ENCODE measurements at places on chromosomes 13 and 19.

DNA sequence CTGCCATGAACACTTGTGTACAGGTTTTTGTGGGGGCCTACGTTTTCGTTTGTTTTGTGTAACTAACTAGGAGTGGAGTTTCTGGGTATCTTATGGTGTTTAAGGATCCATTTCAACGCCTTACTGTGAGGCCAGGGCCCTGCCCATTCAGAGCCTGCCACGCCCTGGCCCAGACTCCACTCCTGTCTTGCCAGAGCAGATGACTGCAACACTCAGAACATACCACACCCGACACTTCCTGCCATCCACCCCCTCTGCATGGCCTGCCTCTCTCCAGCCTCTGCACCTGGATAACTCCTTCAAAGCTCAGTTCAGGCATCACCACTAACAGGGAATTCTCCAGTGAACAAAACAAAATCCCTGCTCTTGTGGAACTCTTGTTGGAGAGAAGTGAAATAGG, 43.2 kb downstream of the RGCC start:
- no peak for DNase-seq

DNA sequence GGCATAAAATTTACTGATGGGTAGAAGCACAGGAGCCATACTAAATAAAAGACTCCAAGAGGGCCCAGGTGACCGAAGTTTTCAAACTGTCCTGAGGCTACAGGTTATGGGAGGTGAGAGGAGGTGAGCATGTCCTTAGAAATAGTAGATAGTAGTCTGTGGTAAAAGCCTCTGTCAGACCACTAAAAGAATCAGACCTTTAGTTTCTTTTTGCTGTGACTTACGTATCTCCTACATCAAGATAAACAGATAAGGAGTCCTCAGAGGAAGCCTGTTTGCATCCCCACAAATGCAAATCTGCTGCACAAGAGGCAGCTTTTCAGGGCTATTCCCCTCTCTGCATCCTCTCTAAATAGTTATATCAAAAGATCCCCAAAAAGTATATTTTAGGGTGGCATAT, 711.6 kb upstream of the SLITRK6 start:
- DNase-seq: no peak

DNA sequence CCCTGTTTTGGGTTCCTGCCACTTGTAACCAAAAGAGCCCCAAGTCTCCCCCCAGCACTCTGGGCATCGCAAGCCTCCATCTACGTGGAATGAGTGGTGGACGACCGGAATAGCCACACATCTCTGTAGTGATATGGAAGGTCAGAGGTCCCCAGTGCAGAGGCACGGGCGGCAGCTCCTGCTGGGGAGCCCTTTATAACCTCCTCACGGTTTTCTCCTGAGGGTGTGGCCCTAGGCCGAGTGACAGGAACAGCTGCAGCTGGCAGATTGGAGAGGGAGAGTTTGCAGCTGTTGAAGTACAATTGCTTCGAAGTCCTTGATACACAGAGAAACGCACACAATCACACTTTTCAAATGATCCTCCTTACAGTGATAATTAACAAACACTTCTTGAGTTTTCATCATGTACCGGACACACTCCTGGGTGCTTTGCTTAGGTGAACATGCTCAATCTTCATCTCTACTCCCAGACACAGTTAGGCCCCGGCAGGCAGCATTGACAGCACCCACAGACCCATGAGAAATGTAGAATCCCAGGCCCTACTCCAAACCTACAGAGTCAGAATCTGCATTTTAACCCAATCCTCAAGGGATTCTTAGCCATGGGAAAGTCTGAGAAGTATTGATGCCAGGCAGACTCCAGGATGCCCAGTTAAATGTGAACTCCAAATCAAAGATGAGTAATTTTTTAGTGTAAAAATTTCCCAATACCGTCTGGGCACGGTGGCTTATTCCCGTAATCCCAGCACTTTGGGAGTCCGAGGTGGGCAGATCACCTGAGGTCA, 4.9 kb upstream of the ZNF787 start:
- DNase-seq: no peak

DNA sequence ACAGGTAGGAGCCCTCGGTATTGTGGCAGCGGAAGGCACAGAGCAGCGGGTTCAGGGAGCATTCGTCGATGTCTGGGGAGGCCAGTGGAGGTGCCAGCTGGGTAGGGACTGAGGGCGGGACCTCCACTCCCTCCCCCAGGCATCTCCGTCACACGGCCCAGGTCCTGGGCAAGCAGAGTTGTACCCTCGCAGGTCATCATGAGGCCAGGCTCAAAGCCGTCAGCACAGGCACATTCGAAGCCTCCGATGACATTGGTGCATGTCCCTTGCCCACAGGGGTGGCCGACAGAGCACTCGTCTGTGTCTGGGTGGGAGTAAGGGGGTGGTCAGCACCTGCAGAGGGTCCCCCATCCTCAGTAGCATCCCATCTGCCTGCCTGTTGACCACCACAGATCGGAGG, 35.3 kb downstream of the CCL25 start:
- DNase-seq: no peak

GRCh38 chr19:54561840-54562239, 11.8 kb upstream of the LILRA2 start:
- DNase-seq: no peak

DNA sequence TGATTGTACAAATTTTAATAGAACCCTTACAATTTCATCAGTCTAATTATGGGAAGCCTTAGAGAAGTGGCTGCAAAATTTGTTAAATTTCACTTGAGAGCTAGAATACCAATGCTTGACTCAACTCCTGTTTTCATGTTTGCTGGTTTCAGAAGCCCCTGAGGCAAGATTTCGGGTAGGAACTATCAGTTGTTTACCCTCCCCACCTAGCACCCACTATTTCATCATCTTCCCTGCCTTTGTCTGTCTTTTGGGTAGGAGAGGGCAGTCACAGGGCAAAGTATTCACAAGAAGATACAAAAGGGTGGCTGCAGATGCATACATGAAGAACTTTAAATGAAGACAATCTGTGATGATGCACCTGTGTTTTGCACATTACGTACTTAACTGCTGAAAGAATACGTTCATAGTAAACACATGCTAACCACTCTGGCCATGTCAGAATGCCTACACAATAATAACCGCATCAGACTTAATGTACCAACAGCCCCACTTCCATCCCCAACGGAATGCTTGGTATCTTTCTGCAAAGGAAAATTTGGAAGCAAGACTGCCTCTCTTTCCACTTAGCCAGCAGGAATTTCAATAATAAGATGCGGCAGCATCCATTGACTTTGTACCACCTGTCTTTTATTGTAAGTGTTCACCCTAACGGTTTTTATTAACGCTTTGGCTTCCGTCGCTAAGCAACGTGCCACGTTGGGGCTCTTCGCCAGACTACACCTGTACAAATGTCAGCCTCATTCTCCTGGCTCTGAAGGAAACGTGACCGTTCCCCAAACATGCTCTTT, 30.4 kb downstream of the TPT1 start:
- no peak for DNase-seq

DNA sequence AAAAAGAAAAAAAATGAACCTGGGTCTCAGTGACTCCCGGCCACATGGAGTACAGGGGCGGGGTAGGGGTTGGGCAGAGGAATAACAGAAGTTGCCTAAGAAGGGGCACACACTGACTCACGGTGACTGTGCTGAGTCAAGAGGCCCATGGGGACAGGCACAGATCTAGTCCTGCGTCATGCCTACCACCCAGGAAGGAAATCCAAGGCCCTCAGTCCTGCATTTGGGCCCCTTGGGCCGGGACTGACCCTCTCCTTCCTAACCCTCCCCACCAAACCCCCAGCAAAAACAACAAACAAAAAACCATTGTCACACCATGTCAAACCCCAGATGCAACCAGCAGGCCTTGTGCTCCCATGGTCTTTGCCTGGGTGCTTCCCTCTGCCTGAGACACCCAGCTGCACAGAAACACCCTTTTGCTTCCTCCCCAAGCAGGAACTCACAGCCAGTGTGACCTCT, 9.6 kb upstream of the NOTCH3 start:
- DNase-seq: no peak

DNA sequence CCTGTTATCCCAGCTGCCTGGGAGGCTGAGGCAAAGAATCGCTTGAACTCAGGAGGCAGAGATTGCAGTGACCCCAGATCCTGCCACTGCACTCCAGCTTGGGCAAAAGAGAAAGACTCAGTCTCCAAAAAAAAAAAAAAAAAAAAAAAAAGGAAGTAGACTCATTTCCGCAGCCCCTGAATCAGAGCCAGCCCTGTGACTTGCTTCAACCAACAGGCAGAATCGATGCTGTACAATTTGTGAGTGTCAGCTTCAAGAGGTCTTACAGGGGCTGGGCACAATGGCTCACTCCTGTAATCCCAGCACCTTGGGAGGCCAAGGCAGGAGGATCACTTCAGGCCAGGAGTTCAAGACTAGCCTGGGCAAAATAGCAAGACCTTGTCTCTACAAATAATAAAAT, 12.8 kb downstream of the ANKRD27 start:
- no peak for DNase-seq

GRCh38 chr19:41407271-41407670, 9.7 kb downstream of the BCKDHA start:
- DNase-seq: no peak

DNA sequence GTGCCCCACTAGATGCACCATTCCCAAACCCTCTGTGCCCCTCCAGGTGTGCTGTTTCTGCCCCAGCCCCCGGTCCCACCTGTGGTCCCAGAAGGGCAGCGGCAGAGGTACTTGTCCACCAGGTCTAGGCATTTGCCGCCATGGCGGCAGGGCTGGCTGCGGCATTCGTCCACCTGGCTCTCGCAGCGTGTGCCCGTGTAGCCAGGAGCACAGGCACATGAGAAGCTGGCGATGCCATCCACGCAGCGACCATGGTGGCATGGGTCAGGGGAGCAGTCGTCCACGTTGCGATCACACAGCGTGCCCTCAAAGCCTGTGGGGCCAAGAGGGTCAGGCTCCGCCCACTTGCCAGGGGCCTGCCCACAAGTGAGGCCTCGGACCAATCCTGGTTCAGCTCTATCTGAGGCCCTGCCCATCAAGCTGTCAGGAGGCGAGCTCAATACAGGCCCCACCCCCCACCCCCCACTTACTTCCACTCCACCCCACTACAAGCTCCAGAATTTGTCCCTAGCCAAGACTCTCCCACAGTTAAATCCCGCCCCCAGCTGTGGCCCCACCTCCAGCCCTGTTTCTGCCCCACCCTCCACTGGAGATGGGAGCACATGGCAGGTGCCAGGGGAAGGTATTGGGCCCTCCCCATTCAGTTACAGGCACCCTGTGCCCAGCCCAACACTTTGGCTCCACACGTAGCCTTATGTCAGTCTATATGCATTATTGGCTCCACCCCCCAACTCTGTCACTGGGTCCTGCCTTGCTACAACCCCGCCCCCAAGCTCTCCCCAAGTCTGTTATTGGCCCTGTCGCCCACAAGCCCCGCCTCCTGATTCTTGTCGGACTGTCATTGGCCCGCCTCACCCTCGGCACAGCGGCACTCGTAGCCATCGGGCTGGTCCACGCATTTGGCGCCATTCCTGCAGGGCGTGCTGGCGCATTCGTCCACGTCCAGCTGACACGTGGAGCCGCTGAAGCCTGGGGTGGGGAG, 13.5 kb downstream of the NOTCH3 start:
- DNase-seq: no peak

- no peak for DNase-seq
Measured at GRCh38 chr13:67353941-67354340, 123.8 kb upstream of the PCDH9 start.

DNA sequence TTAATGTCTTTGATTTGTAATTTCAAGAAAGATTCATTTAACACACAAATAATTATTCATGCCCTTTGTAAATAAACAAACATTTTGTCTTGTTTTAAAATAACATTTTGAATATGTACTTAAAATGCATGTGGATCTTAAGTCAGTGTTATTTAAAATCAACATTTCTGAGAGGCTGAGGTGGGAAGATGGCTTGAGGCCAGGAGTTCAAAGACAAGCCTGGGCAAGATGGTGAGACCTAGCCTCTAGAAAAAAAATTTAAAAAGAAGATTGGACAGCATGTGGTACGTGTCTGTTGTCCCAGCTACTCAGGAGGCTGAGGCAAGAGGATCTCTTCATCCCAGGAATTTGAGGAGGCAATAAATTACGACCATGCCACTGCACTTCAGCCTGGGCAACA, 1268.2 kb downstream of the SLITRK1 start:
- DNase-seq: no peak

DNA sequence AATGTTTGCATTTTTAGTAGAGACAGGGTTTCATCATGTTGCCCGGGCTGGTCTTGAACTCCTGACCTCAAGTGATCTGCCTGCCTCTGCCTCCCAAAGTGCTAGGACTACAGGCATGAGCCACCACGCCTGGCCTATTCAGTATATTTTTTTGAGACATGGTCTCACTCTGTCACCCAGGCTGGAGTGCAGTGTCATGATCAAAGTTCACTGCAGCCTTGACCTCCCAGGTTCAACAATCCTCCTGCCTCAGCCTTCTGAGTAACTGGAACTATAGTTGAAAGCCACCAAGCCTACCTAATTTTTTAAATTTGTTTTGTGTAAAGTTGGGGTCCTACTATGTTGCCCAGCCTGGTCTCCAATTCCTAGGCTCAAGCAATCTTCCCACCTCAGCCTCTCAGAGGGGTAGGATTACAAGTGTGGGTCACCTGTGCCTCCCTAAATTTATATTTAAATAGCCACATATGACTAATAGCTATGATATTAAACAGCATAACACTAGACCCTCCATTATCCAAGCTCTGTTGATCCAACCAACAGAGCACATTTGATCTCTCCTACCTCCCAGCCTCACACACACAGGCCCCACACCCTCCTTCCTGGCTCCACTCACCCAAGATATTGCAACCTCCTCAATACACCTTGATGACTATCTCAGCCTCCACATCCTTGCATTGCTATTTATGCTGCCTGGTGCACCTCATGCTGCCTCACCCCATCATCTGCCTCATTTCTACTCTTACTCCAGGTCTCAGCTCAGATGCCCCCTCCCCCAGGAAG, 2.1 kb upstream of the CEACAM19 start:
- DNase-seq: no peak

DNA sequence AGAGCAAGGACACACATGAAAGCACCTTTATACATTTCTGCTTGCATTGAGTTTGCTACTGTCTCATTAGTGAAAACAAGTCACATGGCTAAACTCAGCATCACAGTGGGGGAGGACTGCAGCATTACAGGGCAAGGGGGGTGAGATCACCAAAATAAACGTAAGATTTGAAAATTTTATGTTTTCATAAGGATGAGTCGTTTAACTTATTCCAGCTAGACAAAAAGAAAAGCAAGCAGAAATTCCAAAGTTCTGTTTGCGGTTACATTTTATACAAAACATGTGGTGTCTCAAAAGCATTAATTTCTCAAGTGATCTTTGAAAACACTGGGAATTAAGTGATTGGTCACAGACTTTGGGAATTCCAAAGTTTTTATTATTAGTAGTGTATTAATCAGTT, 261.4 kb upstream of the RXFP2 start:
- DNase-seq: no peak

- no peak for DNase-seq
Measured at GRCh38 chr19:1514295-1514661, 1.5 kb upstream of the ADAMTSL5 start.

- DNase-seq: no peak
Measured at GRCh38 chr19:49923055-49924003, 5.7 kb upstream of the ATF5 start.

- DNase-seq: no peak
Measured at GRCh38 chr19:32020538-32020937, 324.9 kb upstream of the ZNF507 start.

Data from GM12891 (cell line).